ENCODE measurements at places on chromosomes 4 and X.

DNA sequence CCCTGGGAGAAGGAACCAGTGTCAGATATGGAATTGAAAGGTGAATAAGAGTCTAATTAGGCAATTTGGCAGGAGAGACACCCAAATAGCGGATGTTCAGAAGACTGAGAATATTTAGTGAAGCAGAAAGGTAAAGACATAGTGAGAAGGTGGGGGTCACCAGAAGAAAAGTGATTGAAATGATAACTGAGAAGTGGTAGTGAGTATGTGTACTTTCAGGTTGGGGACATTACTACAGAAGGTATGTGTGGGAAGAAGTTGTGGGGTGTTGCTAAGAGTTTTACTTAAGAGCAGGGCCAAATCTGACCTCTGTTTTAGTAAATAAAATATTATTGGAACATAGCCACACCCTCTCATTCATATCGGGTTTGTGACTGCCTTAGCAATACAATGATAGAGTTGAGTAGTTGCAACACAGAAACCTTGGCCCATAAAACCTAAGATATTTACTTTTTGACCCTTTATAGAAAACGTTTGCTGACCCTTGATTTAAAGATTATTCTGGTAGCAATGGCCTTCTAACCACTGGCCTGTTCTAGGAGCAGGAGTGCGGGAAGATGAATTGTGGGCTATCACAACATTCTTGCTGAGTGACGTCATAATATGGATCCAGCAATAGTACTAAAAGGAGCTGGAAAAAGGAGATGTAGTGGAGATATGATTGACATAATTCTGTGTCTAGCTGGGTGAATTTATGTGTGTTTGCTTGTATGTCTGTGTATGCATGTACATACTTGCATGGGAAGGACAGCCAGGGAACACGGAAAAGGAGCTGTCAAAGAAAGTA lies 115.3 kb downstream of the HS3ST1 start:
- no peak for DNase-seq

DNA sequence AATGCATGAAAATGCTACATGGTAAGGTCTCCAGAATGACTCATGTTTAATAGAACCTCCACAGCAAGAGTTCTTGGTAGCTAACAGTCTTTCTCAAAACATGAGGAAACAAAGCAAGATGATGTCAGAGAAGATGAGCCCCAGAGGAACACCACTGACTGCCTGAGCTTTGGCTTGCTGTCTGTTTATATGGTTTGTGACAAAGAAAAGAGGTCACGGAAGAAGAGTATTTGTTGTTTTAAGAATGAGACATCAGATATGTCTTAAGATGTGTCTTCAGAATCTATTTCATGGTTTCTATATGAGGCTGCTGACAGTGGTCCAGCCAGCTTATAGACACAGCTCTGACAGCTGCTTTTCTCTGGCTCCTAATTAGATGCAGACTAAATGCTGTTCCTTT lies 18.8 kb upstream of the AREG start:
- DNase-seq = no peak

DNA sequence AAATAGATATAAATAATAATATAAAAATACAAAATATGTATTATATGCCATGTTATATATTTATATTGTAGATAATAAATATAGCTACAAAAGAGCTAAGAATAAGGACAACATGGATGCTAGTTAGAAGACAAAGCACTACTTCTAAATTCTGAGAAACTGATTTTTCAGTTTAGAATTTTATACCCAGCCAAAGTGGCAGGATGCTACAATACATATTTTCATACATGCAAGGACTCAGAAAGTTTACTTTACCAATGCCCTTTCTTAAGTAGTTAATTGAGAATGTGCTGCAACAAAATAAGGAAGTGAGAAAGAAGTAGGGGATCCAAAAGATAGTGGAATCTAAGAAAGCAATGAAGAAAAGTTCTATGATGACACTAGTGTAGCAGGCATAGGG lies 64.5 kb downstream of the PDE5A start:
- DNase-seq = no peak

DNA sequence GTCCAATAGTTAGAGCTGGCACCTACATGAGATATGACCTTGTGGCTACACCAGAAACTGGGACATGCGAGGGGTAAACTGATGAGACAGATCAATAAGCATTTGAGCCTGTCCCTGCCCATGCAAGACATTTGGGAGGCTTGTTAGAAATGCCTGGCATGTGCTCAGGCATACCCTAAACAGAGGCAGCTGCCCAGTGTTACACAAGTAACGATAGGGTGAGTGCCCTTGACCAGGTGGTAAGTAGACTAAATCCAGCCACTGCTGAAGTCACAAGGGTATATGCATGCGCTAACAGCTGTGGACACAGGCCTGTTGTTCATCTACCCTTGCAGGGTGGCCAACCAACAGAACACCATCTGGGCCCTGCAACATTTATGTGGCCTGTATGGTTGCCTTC lies 56.1 kb upstream of the CCDC149 start:
- no peak for DNase-seq

Measured in immature natural killer cell (primary cell).